ENCODE measurements at places on chromosomes 16 and 17. TPM values are rescaled to one million over a fixed set of nuclear protein-coding genes. Genes with fewer than 3 reads are reported as not detected.

Gene HASPIN
- 3.8 TPM for total RNA-seq

Gene PIMREG
- total RNA-seq: 17.6 TPM

Gene PYY
- total RNA-seq: not detected

Gene UNC45B
- total RNA-seq: not detected
